ENCODE measurements at places on chromosomes 6 and 20. TPM values are rescaled to one million over a fixed set of nuclear protein-coding genes. Genes with fewer than 3 reads are reported as not detected.
A peak's percentile ranks its signal among the peaks of the same experiment; 100 is the strongest.

OR2B3 gene
- not detected for total RNA-seq

DNA sequence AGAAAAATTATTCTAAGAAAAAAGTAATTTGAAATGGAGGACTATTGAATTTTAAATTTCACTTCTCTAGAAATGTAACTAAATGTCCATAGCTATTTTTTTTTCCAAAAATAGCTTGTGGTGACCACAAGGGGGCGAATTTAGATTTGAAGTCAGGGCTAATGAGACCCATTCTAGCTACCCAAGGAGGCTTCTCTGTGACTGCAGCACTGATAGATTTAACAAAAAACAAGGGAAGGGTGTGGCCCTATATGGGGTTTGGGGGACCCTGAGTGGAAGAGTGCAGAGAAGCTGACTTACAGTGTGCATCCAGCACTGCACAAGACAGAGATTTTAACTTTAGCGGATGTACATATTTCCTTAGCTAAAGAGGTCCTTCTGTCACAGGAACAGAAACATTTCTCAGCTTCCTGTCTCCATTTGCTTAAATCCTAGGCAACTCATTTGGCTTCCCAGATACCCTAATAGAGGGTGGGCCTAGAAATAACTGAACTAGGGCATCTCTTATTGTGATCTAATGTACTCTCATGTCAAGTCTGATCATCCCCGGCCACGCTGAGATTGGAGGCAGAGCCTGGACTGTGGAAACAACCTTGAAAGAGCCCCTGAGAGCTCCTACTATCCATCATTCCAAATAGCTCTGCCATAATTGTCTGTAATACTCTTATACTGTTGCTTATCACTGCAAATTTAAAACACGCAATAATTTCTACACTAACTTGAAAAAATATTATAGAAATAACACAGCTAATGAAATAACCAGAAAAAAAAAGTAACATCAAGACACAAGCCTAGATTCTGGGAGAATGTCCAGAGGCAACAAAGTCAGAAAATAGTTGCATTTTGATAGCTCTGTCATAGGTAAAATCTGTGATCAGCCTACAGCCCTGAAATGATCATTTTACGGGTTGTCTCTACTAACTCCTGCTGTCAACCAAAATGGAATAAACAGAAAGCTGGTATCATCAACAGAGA is 93.6 kb downstream of the SNAP91 start:
- H3K4me1 ChIP-seq, result peaks cover 3% of the 10 kb centered on the region
- no peaks in the 10 kb centered on the region for H3K36me3 ChIP-seq
- no peak for DNase-seq
- H3K27me3 ChIP-seq, result peaks cover 1% of the 10 kb centered on the region

GRIK2 gene
- 95.5 TPM for total RNA-seq

GRCh38 chr6:26149240-26149639 is 62.0 kb downstream of the HFE start:
- no peak overlapping the region for H3K27ac ChIP-seq
- no peaks in the 10 kb centered on the region for H3K36me3 ChIP-seq
- no peak for DNase-seq
- no peak overlapping the region for H3K4me3 ChIP-seq
- H3K4me1 ChIP-seq, result no peaks in the 10 kb centered on the region

GRCh38 chr6:26352315-26352714 is 12.7 kb upstream of the BTN3A2 start:
- no peaks in the 10 kb centered on the region for H3K36me3 ChIP-seq
- no peaks in the 10 kb centered on the region for H3K27me3 ChIP-seq
- H3K4me1 ChIP-seq, result no peaks in the 10 kb centered on the region
- no peak overlapping the region for H3K4me3 ChIP-seq

- H3K27ac ChIP-seq, result no peak overlapping the region
- H3K4me1 ChIP-seq, result peaks cover 6% of the 10 kb centered on the region
- H3K36me3 ChIP-seq, result no peaks in the 10 kb centered on the region
- H3K27me3 ChIP-seq, result no peaks in the 10 kb centered on the region
- H3K4me3 ChIP-seq, result no peak overlapping the region
These were observed 6.0 kb downstream of the TOMM34 start for GRCh38 chr20:44954211-44954610.

ARMH2 gene
- total RNA-seq, result 0.54 TPM

GRCh38 chr20:61210862-61211261 is 41.2 kb upstream of the CDH4 start:
- H3K27me3 ChIP-seq, result no peaks in the 10 kb centered on the region
- no peak overlapping the region for H3K4me3 ChIP-seq
- no peak overlapping the region for H3K27ac ChIP-seq

- H3K27me3 ChIP-seq, result no peaks in the 10 kb centered on the region
- no peaks in the 10 kb centered on the region for H3K36me3 ChIP-seq
- no peaks in the 10 kb centered on the region for H3K4me1 ChIP-seq
- no peak for DNase-seq
- no peak overlapping the region for H3K27ac ChIP-seq
- no peak overlapping the region for H3K4me3 ChIP-seq
These were observed 129.2 kb downstream of the TBX18 start for GRCh38 chr6:84635081-84635761.

- peak; percentile 72 for DNase-seq
- peaks cover 2% of the 10 kb centered on the region for H3K27me3 ChIP-seq
- H3K4me1 ChIP-seq, result no peaks in the 10 kb centered on the region
- no peaks in the 10 kb centered on the region for H3K36me3 ChIP-seq
- no peak overlapping the region for H3K4me3 ChIP-seq
These were observed 9.9 kb upstream of the PSMF1 start for GRCh38 chr20:1108437-1108920.

DNA sequence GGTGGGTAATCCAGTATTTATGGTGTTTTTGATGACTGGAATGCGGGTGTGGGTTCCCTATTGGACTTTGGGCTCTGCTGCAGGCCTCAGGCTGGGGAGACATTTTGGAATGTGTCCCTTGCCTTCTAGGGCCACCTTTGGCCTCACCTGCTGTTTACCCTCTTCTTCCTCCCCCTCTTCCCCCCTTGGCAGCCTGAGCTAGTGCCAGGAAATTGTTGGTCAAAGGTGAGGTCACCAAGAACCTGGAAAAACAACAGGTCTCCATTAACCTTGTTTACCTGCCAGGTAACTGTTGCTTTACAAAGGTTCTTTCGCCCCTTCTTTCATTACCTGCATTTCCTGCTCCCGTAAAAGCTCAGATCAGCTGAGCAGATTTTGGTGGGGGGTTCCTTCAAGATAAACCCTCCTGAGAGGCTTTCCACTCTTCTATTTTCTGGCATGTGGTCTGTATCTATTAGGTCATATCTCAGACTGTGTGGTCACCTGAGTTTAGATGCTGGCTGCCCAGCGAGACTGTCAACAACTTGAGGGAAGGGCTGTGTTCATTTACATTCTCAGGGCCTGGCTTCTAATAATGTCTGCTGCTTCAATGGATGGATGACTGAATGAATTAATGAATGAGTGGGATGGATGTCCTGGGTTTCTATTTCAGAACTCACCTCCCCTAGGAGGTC is 34.7 kb downstream of the VEGFA start:
- peaks cover 9% of the 10 kb centered on the region for H3K27me3 ChIP-seq
- no peak for DNase-seq
- no peaks in the 10 kb centered on the region for H3K36me3 ChIP-seq
- no peak overlapping the region for H3K4me3 ChIP-seq

- peaks cover 2% of the 10 kb centered on the region for H3K27me3 ChIP-seq
- H3K4me3 ChIP-seq, result no peak overlapping the region
- DNase-seq, result peak; percentile 55
- no peaks in the 10 kb centered on the region for H3K36me3 ChIP-seq
- peaks cover 14% of the 10 kb centered on the region for H3K4me1 ChIP-seq
- H3K27ac ChIP-seq, result no peak overlapping the region
These were observed 36.0 kb downstream of the CCN2 start for GRCh38 chr6:131914967-131915751.

DNA sequence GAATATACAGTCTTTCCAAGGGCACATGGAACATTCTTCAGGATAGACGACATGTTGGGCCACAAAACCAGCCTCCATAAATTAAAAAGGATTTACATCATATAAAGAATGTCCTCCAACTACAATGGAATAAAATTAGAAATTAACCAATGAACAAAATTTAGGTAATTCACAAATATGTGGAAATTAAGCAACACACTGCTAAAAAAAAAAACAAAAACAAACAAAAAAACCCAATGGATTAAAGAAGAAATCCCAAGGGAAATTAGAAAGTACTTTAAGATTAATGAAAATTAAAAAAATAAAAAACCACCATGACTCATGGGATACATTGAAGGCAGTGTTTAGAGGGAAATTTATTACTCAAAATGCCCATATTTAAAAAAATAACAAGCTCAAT is 21.4 kb upstream of the NT5E start:
- H3K36me3 ChIP-seq, result peaks cover 5% of the 10 kb centered on the region
- no peaks in the 10 kb centered on the region for H3K27me3 ChIP-seq
- no peaks in the 10 kb centered on the region for H3K4me1 ChIP-seq
- no peak overlapping the region for H3K4me3 ChIP-seq
- no peak overlapping the region for H3K27ac ChIP-seq

- H3K27me3 ChIP-seq, result no peaks in the 10 kb centered on the region
- peaks cover 14% of the 10 kb centered on the region for H3K4me1 ChIP-seq
- no peak overlapping the region for H3K4me3 ChIP-seq
- H3K27ac ChIP-seq, result no peak overlapping the region
These were observed 399.6 kb downstream of the NKAIN2 start for GRCh38 chr6:124203101-124203811.

GRCh38 chr20:62308102-62308822 is 5.5 kb downstream of the ADRM1 start:
- DNase-seq, result no peak
- no peak overlapping the region for H3K4me3 ChIP-seq
- peaks cover 14% of the 10 kb centered on the region for H3K4me1 ChIP-seq
- H3K27me3 ChIP-seq, result peaks cover 5% of the 10 kb centered on the region
- peak overlapping the region; percentile 33 for H3K27ac ChIP-seq

ENPP3 gene
- total RNA-seq, result not detected

GRCh38 chr6:108751282-108751681 is 96.9 kb upstream of the ARMC2 start:
- H3K4me1 ChIP-seq, result peaks cover 11% of the 10 kb centered on the region
- no peak overlapping the region for H3K27ac ChIP-seq
- no peak for DNase-seq
- H3K27me3 ChIP-seq, result peaks cover 2% of the 10 kb centered on the region

- H3K27me3 ChIP-seq, result no peaks in the 10 kb centered on the region
- H3K36me3 ChIP-seq, result no peaks in the 10 kb centered on the region
- no peak overlapping the region for H3K4me3 ChIP-seq
- H3K27ac ChIP-seq, result no peak overlapping the region
- no peaks in the 10 kb centered on the region for H3K4me1 ChIP-seq
- no peak for DNase-seq
These were observed 37.1 kb downstream of the TNFAIP3 start for GRCh38 chr6:137903933-137904821.

TFEB gene
- total RNA-seq, result 3.1 TPM

DNA sequence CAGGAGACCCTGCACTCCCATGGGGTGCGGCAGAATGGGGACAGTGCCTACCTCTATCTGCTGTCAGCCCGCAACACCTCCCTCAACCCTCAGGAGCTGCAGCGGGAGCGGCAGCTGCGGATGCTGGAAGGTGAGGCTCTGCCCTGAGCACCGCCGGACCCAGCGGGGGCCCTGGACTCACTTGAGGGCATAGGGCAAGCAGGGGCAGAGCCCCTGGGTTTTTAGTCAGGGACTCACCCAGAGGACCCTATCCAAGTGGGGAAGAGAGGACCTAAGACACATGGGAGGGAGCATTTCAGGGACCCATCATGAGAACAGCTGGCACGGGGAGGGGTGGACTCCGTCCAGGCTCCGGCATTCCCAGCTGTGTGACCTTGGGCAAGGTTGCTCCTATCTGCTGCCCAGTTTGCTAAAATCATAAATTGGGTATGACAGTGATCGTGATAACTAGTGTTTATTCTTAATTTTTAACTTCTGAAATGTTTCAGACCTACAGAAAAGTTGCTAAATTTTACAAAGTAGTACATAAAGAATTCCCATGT is 9.8 kb downstream of the RBCK1 start:
- H3K4me3 ChIP-seq, result no peak overlapping the region
- H3K4me1 ChIP-seq, result peaks cover 4% of the 10 kb centered on the region
- H3K27ac ChIP-seq, result no peak overlapping the region
- peaks cover 5% of the 10 kb centered on the region for H3K27me3 ChIP-seq
- no peak for DNase-seq
- peaks cover 13% of the 10 kb centered on the region for H3K36me3 ChIP-seq

- DNase-seq, result no peak
- H3K27ac ChIP-seq, result no peak overlapping the region
- H3K27me3 ChIP-seq, result no peaks in the 10 kb centered on the region
- no peak overlapping the region for H3K4me3 ChIP-seq
These were observed 71.4 kb downstream of the VTA1 start for GRCh38 chr6:142218446-142218845.

DNA sequence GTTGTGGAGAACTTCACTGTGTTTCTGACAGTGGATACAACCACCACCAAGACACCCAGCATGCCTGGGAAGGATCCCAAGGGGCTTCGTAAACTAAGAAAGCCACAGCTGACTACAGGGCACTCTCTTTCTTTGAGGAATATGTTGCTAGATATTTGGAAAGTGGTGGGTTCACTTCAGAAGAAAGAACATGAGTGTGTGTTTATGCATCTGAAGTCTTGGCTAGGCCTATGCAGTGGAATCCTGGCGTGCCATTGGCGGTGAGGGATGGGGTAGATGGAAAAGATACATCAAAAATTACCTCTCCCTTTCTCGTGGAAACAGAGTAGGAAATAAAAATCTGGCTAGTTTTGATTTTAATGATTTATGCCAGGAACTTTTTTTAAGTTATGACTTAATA is 187.7 kb downstream of the PDE7B start:
- H3K27me3 ChIP-seq, result no peaks in the 10 kb centered on the region
- no peak overlapping the region for H3K4me3 ChIP-seq

RAET1L gene
- not detected for total RNA-seq

GRCh38 chr6:4102687-4103244 is 23.8 kb upstream of the FAM217A start:
- DNase-seq, result no peak
- H3K4me3 ChIP-seq, result no peak overlapping the region
- H3K27me3 ChIP-seq, result no peaks in the 10 kb centered on the region
- H3K4me1 ChIP-seq, result no peaks in the 10 kb centered on the region

ZNF334 gene
- total RNA-seq, result 32.9 TPM

DNA sequence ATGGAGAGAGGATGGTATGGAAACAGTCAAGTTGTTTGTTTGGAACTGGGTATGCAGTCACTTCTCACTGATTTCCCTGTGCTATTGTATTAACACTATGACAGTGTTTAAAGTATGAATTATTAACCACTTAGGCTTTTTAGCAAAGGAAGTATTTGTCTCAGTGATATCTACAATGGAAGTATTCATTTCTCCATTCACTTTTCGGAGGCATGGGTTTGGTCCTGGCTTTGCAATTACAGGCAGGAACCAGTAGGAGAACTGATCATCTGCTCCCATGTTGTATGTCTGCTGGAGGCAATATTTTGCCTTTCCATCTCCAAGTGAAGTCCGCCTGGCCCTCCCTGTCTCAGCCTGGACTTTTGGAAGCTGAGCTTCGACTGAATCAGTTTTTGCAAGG is 30.6 kb upstream of the EXOC2 start:
- H3K27ac ChIP-seq, result no peak overlapping the region
- no peak overlapping the region for H3K4me3 ChIP-seq
- H3K36me3 ChIP-seq, result no peaks in the 10 kb centered on the region
- H3K27me3 ChIP-seq, result no peaks in the 10 kb centered on the region
- DNase-seq, result no peak
- H3K4me1 ChIP-seq, result no peaks in the 10 kb centered on the region

DLL1 gene
- total RNA-seq, result 34.3 TPM
